C1 segment of cervical spinal cord (tissue), 14 donors: ENCODE measurements at places on chromosomes 5 and 9.

GRCh38 chr9:28883234-28883633 lies 1310.0 kb upstream of the C9orf72 start:
- no peak for DNase-seq

GRCh38 chr5:170251462-170251861 lies 18.7 kb downstream of the C5orf58 start:
- DNase-seq = no peak

- DNase-seq = no peak
Observed at GRCh38 chr9:105154723-105155191, 89.7 kb upstream of the SLC44A1 start.

DNA sequence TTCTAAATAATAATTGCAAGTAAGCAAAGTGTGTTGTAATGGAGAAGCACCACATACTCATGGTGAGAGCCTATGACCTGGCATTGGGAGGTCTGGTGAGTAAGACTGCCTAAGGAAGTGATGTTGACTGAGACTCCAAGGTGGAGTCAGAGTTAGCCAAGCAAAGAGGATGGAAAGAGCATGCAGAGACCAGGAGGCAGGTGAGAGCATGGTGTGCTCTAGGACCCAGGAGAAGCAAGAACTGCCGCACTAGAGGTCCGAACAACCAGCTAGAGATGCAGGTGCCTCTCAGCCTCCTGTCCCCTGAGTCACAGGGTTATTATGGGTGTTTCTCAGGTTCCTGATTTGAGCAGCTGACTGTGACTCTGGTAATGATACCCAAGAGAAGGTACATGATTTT lies 27.3 kb downstream of the ANP32B start:
- DNase-seq = no peak

- no peak for DNase-seq
Observed at GRCh38 chr5:17426104-17426749, 71.8 kb upstream of the TAF11L2 start.

GRCh38 chr9:86993830-86994229 lies 46.5 kb upstream of the GAS1 start:
- no peak for DNase-seq
